Posterior vena cava (tissue), 2 donors: ENCODE measurements at places on chromosomes 13 and 19. TPM values are rescaled to one million over a fixed set of nuclear protein-coding genes. Genes with fewer than 3 reads are reported as not detected.

Gene USHBP1
- total RNA-seq = 5.7 TPM

Gene VAV1
- 7.8 TPM for total RNA-seq

Gene SEMA6B
- 19.4 TPM for total RNA-seq

Gene FPR2
- 1.7 TPM for total RNA-seq

Gene ZSCAN4
- total RNA-seq = not detected

Gene IFNL1
- not detected for total RNA-seq

Gene SERTAD1
- 12.2 TPM for total RNA-seq

Gene SULT2A1
- not detected for total RNA-seq

Gene OR7A5
- not detected for total RNA-seq

Gene ERFL
- total RNA-seq = not detected

Gene CBY2
- total RNA-seq = not detected

Gene CYP2A6
- total RNA-seq = not detected

Gene ERICH6B
- total RNA-seq = not detected

Gene GDF15
- 4.5 TPM for total RNA-seq

Gene ZNF610
- total RNA-seq = 1.1 TPM

Gene KLK3
- not detected for total RNA-seq

Gene SLC25A23
- total RNA-seq = 51.5 TPM

Gene FCHO1
- total RNA-seq = 2.1 TPM

Gene ZNF829
- total RNA-seq = 3.4 TPM

Gene CEACAM21
- total RNA-seq = 2.5 TPM

Gene KRTDAP
- not detected for total RNA-seq

Gene HNRNPM
- 118 TPM for total RNA-seq

Gene PTH2
- total RNA-seq = not detected

Gene KL
- 2.4 TPM for total RNA-seq

Gene C19orf38
- total RNA-seq = 2.3 TPM

Gene ZNF799
- total RNA-seq = 4.1 TPM

Gene TPTE2
- total RNA-seq = 0.19 TPM

Gene SIGLECL1
- not detected for total RNA-seq

Gene F2RL3
- 4.6 TPM for total RNA-seq

Gene B3GLCT
- 5.6 TPM for total RNA-seq

Gene PRR36
- 0.14 TPM for total RNA-seq

Gene CLEC11A
- 12.5 TPM for total RNA-seq

Gene JAK3
- 8.8 TPM for total RNA-seq

Gene SLC6A16
- total RNA-seq = 2.6 TPM

Gene SSC5D
- 40.6 TPM for total RNA-seq

Gene MICU2
- 33.7 TPM for total RNA-seq

Gene ARHGEF7
- 76.0 TPM for total RNA-seq

Gene ZNF418
- total RNA-seq = 6.5 TPM

Gene ZNF813
- total RNA-seq = 2.5 TPM

Gene PCDH17
- total RNA-seq = 7.3 TPM

Gene ZNF784
- total RNA-seq = 3.6 TPM
